ENCODE measurements at places on chromosomes 12 and 14. TPM values are rescaled to one million over a fixed set of nuclear protein-coding genes. Genes with fewer than 3 reads are reported as not detected.

- no peak for DNase-seq
These were observed 44.2 kb downstream of the CCDC91 start for GRCh38 chr12:28234444-28234843.

CFAP251 gene
- total RNA-seq: 0.97 TPM

PLEKHD1 gene
- total RNA-seq: 0.99 TPM

GRCh38 chr12:105445249-105445648 lies 114.8 kb downstream of the C12orf75 start:
- DNase-seq: no peak

GRCh38 chr12:22899184-22899583 lies 274.2 kb downstream of the ETNK1 start:
- no peak for DNase-seq

- DNase-seq: no peak
These were observed 172.0 kb downstream of the RERGL start for GRCh38 chr12:17918013-17918412.

GRCh38 chr12:27382924-27383323 lies 50.3 kb downstream of the BMAL2 start:
- DNase-seq: no peak

CCDC38 gene
- total RNA-seq: not detected

Data from T-helper 17 cell (primary cell).